Esophagus squamous epithelium (tissue), 5 donors: ENCODE measurements at places on chromosomes 4 and X.

GRCh38 chrX:44843753-44844152 lies at the start of gene DUSP21:
TSS of gene DUSP21 (plus strand) at chrX:44844021. CDS start at chrX:44844133, 112 bp downstream.
- no peak for DNase-seq

GRCh38 chr4:147957446-147957845 lies 225.6 kb downstream of the ARHGAP10 start:
- no peak for DNase-seq

DNA sequence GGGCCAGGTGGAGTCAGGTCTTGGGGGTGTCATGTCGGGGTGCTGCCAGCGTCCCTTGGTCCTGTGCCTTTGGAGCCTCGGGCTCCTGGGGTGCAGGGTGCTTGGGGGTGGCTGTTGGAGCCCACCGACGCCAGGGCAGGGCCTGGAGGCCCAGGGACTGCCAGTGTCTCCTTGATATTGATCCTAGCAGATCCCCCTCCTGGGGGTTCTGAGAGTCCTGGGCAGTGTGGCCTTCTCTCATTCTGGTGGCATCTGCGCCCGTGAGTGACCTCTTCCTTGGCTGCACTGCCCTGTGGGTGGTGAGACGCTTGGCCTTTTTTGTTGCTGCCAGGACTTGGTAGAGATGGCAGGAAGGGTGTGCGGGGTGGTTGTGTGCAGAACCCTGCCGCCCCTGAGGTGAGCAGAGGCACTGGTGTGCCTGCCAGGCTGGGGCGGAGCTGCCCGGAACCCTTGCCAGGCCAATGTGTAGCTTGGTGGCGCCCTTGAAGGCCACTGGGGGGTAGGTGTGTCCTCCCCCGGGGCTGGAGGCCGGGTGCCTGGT lies 7.0 kb downstream of the NAT8L start:
- DNase-seq, result no peak

GRCh38 chr4:88745581-88746163 lies 48.0 kb upstream of the NAP1L5 start:
- DNase-seq, result no peak

GRCh38 chr4:159655547-159655946 lies 552.7 kb downstream of the RAPGEF2 start:
- no peak for DNase-seq

DNA sequence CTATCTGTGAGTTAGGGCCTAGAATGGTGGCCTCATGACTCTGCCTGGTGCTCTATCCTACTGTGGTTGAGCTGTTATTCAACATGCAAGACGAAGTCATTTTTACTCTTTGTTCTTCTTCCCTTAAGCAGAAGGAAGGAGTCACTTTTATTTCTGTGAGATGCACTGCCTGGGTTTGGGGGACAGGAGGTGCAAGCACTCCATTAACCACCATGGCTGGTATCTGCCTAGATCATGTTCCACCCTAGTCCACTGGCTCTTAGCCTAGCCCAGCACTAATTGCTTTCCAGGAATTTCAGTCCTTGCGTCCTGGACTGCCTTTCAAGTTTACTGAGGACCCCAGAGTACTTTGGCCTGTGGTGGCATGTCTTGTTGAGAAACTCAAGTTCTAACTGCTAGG lies 1182.7 kb downstream of the FSTL5 start:
- no peak for DNase-seq

- DNase-seq, result no peak
Observed at GRCh38 chr4:36446275-36446674, 164.9 kb downstream of the DTHD1 start.

- DNase-seq, result no peak
Observed at GRCh38 chr4:60173103-60173502, 1027.0 kb upstream of the ADGRL3 start.

GRCh38 chr4:137267024-137267423 lies 265.3 kb downstream of the PCDH18 start:
- DNase-seq, result no peak

DNA sequence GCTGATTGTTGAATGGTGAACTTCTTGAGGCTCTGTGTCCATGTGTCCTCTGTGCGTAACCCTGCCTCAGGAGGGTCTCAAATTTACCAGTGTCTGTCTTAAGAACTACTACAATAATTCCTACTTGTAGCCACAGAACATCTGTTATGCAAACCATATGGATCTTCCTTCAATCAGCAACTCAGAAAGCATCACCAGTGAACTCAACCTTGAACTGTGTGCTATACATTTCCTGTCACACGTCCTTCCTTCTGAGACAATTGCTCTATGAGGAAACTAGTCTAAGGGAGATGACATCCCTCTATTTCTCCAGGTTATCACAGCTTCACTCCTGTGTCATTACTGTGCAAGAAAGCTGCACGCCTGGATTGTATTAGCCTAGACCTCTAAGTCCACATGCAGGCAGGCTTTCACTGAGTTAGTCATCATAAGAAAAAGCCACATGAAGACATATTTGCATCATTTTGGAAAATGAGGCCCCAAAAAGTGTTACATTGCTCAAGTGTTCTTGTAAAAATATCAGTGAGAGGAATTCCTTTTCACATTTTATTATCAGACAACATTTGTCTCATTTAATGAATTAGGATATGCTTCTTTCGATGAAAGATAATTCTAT lies 157.8 kb downstream of the AFF2 start:
- DNase-seq, result no peak

DNA sequence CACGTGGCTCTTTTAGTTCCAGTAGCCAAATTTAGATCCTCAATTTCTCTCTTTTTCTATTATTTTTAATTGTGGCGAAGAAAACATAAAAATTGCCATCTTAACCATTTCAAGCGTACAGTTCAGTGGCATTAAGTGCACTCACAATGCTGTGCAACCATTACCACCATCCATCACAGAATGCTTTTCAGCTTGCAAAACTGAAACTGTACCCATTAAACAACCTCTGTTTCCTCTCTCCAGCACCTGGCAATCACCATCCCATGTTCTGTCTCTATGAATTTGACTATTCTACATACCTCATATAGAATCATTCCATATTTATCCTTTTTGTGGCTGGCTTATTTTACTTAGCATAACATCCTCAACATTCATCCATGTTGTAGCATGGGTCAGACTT lies 74.9 kb downstream of the METTL14 start:
- DNase-seq, result no peak

DNA sequence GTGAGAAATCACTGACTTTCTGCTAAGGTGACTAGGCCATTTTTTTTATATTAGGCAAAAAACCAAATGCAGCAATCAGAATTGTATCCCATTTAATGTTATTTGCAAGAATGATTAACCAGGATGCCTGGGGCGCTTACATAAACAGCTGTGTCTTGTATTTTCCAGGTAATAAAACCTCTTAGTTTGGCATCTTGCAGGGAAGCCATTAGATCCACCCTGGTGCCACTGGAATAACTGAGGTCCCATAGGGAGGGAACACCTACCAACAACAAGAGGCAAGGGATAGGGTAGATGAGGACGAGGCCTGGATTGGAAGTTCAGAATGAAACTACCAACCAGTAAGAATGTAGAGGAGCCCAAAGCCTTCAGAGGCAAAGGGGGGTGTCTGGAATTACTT lies 288.3 kb downstream of the ARHGAP24 start:
- DNase-seq, result no peak
